ENCODE measurements at places on chromosomes 5 and 9.

DNA sequence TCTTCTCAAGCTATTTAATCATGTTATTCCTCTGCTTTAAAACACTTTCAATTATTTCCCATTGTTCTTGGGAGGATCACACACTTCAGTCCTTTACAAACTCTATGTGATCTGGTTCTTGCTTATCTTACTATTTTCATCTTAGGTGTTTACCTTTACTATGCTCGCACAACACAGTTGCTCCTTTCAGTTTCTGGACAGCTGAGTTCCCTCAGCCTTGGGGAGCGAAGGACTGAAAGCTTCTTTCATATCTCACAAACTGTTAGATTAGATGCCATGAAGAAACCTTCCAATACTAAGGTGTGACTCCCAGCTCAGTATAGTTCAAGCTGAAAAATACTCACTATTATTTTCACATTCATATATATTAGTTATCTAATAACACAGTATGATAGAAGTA lies 117.9 kb downstream of the CDC42SE2 start:
- DNase-seq, result no peak

- DNase-seq, result no peak
These were observed 55.8 kb downstream of the ANXA2R start for GRCh38 chr5:42984307-42984706.

DNA sequence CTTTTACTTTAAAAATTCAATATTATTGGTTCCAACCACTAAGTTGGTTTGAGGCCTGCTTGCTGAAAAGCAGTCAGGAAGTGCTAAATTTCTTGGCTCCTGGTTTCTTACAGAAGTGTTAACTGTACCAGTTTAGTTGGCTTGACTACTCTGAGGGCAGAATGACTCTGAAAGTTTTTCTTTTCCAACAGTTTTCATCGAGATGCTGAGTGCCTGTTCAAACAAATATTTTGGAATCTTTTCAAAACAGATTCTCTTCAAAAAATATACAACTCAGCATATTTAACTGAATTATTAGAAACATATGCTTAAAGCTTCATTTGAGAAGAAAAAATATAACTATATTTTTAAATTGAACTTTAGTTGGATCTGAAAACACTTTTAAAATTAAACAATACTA lies 37.0 kb downstream of the SLC38A9 start:
- DNase-seq, result no peak

- no peak for DNase-seq
These were observed 80.1 kb upstream of the DMAC1 start for GRCh38 chr9:7879551-7880245.

DNA sequence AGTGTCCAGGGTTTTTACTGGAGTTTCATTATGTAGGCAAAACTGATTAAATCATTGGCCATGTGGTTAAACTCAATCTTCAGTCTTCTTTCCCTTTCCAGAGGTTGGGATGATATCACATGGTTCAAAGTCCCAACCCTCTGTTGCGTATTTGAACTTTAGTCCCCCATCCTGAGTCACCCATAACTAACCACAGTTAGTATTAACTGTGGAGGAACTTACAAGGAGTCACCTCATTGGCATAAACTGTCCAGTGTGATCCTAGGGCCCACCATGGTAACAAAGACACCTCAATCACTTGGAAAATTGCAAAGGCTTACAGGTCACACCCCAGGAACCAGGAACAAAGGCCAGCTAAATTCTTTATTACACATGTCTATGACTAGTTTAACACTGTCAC lies 188.5 kb downstream of the COX7C start:
- DNase-seq, result no peak

- DNase-seq, result no peak
These were observed 46.8 kb upstream of the OTULINL start for GRCh38 chr5:14534773-14535172.

- DNase-seq, result no peak
These were observed 59.2 kb downstream of the TTLL11 start for GRCh38 chr9:122033775-122034373.

GRCh38 chr9:88872192-88872946 lies 118.9 kb upstream of the S1PR3 start:
- no peak for DNase-seq

GRCh38 chr5:135993335-135993879 lies 35.4 kb upstream of the TGFBI start:
- DNase-seq, result no peak

DNA sequence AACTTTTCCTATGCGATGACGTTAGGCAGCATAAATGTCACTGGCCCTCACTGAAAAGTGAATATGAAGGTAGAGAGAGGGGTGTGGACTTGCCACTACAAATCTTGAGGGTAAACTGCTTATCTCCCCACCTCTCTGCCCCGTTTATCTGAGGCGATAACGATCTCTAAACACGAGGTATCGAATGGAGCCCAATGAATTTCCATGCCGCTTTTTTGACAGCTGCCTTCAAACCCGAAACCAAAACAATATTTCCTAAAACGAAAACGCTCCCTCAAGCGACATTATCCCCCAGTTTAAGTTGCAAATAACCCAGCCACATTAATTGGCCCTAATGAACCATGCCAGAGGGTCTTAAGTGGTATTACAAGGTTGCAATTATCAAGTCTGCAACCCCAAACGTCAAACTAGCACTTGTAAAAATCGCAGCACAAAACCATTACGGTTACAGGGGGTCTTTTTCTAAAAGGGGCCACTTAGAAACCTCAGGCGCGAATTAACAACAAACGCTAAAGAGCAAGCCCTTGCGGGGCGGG lies 1.4 kb downstream of the NR3C1 start:
- peak; percentile 16 for DNase-seq
